ENCODE measurements at places on chromosomes 7 and 10.

DNA sequence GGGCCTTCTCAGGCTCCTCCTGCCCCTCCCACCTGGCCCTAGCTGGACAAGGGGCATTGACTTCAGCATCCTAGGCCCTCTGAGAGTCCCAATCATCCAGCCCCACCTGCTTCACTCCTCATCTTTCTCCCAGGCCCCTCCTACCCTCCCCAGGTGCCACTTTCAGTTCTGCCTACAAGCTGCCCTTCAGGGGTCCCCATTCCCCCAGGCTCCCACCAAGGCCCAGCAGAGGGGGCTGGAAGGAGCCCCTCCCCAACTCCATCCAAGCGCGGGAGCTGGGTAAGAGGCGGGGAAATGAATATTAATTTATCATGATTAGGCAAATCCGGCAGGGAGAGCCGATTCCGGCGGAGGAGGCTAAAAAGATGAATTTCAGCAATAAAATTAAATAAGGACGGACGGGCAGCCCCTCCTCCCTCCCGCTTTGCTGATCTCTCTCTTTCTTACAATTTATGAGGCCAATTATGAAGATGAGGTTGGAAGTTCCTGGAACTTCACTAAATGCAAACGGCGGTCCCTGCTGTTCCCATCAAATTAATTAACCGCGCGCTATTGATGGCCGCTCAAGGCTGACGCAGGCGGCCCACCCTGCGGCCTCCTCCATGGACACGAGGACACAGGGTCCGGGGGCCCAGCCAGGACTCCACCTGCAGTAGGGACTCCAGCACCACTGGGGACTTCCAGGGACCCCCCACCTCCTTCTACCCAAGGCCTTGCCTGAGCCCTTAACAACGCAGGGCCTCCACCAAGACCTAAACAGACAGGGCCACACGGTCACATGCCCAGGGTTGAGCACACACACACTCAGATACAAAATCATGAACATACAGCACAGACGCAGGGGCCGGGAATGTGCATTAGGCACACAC is 13.9 kb downstream of the POLL start:
- no peak for DNase-seq

GRCh38 chr7:30916255-30916654 is 4.6 kb downstream of the AQP1 start:
- no peak for DNase-seq

DNA sequence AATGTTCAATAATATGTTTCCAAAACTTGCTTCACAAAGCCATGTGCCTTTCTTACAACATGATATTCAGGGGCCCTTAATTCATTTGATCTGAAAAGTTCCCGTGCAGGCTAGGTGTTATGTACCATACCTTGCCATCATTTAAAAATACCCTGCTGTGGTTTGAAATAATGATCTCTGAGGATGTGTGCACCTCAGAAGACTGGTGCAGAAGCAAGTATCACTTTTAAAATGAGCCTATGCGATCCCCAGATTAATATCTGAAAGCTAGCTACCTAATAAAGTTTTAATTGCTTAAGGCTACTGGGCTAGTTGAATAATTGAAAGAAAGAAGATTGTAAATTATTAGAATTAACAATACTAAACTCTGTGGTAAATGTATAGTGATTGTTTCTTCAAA is 262.4 kb downstream of the CDK14 start:
- no peak for DNase-seq

GRCh38 chr7:98387131-98387530 is 13.8 kb downstream of the BAIAP2L1 start:
- DNase-seq = no peak

DNA sequence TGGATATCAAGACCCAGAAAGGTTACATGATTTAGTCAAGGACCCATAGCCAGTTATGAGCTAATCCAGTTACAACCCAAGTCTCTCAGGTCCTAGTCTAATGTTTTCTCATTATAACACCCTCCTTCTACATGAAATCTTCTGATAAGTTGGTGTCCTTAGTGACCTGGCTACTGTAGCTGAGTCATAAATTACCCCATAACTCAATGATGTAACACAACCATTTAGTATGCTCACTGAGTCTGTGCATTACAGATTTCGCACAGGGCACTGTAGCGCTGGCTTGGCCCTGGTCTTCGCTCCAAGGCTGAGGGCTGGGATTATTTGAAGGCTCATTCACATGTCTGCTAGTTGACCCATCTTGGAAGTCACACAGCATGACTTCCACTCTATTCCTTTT is 36.0 kb upstream of the GLCCI1 start:
- DNase-seq = no peak

GRCh38 chr10:84155521-84155920 is 16.2 kb downstream of the GHITM start:
- DNase-seq = no peak

DNA sequence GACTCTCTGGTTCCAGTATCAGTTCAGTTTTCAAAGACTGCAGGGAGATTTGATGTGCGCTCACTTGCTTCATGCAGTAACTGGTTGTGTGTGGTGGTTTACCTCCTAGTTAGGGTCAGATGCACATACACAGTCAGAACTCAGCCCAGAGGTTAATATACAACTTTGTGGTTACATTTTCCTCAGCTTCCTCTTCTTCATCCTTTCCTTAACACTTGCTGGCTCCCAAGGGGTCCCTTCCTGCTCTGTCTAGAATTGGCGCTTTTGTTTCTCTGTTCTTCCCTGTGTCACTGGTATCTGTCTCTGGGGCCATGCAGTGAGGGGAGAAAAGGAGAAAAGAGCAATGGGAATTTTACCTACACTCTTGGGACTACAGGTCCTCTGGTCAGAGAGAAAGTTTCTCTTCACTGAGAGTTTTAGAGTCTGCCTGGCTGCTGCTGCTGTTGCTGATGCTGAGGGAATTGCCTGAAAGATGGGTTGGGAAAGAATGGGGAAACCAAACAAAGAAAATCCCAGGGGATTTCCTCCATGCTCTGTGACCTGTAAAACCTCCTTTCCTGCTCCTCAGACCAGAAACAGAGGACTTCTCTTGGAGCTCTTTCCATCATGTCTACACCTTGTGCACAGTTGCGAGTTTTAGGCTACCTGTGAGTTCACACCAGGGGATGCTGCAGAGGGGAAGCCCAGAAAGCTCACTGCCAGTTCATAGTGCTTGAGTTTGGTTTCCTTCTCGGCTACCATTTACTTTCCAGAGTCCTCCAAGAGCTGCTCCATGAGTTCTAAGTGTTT is 74.6 kb downstream of the WDFY4 start:
- no peak for DNase-seq

DNA sequence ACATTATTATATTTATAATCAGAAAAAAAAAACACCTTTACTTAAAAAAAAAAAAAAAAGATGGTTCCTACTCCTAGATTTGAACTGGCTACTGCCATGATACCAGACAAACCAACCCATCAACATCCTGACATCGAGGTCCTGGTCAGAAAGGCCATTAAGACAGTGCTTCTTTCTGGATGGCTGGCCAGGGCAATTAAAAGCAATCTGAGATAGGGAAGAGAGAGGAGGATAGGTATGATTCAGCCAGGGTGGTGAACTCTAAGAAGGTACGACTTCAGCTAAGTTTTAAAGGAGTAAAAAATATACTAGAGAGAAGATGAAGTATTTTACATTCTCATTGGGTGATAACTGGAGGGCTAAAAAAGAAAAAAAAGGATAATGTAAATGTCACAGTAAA is 139.0 kb downstream of the DOCK4 start:
- DNase-seq = no peak

DNA sequence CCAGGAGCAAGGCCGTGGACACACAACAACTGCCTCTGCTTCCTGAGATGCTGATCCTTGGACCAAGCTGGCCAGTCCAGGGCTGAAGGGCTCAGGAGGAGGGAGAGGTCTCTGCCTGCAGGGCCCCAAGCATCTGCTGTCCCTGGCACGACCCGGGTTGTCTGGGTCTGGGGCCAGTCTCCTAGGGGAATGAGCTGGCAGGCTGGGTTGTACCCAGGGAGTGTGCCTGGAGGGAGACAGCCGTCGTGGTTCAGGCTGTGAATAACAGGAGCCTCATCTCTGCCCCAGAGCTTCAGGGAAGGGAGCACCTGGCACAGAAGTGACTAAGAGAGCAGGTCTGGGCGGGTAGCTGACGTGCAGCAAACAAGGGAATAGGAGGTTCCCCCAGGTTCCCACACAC is 17.9 kb upstream of the SERPINE1 start:
- no peak for DNase-seq

DNA sequence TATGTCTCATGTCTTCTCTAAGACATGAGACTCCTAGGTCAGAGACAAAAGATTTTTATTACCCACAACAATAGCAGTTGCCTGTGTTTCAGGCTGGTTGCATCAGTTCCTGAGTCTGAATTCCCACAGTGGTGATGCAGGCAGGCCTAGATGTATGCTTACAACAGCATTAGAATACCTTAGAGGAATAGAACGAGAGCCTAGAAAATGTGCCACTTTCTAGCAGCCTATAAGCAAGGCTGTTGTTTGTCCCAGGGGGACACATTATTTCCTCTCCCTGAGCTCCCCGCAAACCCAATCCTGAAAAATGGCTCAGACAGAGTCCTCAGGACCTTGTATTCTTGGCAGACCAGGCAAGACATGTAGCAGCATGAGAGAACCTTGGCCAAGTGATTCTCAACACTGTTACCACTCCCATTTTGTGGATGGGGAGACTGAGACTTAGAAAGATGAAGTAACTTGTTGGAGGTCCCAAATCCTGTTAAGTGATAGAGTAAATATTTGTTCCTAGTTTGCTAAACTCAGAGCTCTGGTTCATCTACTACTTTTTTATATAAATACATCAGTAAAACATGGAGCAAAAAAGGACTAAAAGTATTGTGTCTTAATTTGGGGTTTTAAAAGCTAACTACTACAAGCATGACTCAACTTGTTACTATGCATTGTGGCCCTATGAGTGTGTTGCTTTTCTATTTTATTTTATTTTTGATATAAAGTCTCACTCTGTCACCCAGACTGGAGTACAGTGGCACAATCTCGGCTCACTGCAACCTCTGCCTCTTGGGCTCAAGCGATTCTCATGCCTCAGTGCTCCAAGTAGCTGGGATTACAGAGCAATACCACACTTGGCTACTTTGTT is 14.2 kb downstream of the VTI1A start:
- no peak for DNase-seq

- DNase-seq = no peak
Measured at GRCh38 chr10:126324826-126325225, 63.5 kb downstream of the ADAM12 start.

DNA sequence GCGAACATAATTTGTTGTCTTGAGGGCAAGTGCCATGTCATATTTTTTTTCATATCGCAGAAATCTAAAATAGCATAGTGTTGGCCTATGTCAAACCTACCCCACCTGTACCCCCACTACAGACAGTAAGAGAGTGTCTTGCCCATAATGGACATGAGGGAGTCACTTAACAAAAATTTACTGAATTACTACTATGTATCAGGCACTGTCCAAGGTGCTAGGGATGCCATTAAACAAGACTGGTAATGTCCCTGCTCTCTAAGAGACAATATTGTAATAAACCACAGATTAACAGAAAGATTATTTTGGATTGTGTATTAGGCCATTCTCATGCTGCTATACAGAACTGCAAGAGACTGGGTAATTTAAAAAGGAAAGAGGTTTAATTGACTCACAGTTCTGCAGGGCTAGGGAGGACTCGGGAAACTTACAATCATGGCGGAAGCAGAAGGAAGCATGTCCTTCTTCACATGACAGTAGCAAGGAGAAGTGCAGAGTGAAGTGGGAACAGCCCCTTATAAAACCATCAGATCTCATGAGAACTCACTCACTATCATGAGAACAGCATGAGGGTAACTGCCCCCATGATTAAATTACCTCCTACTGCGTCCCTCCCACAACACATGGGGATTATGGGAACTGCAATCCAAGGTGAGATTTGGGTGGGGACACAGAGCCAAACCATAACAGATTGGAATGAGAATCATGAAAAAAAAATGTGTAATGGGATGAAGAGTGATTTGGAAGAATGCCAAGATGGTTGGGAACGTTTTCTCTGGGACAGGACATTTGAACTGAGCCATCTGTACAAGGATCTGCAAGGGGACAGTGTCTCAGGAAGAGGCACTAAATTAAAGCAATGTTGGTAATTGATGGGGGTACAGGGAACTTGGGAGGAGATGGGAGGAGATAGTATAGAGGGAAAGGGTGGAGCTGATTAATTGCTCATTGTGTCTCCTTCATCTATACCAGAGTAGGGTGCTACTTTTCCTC is 108.5 kb downstream of the FAM107B start:
- no peak for DNase-seq

GRCh38 chr10:100518761-100519241 is 860 bp downstream of the SEC31B start:
- DNase-seq = peak; percentile 56

DNA sequence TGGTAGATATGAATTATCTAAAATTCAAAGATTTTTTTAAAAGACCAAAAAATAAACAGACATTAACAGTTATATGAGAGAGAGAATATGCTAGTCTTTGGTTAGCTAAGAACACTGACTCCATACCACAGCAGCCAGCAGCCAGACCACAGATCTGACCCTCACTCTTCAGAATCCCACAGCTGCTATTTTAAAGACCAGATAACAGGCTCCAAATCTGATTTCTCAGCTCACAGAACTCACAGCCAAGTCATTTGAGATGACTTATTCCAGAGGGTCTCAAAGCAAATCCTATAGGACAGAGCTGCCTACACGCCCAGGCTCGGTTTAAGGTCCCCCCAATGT is 20.4 kb downstream of the NUDCD3 start:
- DNase-seq = no peak

- no peak for DNase-seq
Measured at GRCh38 chr10:52517012-52517411, 202.9 kb downstream of the DKK1 start.

DNA sequence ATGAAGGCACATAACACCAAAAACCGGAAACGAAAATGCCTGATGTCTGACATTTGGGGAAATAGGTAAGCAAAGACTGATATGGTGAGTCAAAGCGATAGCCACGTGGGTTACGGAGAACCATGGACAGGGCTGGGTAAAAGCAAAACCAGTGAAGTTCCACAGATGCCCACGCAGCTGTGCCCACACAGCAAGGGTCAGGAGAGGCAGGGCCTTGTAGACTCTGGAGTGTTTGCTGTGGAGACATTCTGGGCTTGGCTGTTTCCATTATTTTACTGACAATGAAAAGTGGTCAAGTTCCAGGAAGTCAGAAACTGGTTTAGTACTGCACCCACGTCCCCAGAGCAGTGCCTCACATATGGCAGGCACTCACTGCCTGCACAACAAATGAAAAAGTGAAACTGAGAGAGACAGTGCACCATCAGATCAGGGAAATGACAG is 148.7 kb downstream of the ZMYND11 start:
- DNase-seq = no peak

GRCh38 chr10:97179731-97180362 is 5.9 kb downstream of the SLIT1 start:
- peak; percentile 44 for DNase-seq

GRCh38 chr10:103451831-103452505 is at the start of gene CALHM2:
TSS of gene CALHM2 (minus strand) at chr10:103452370. CDS start at chr10:103449941, 2,429 bp downstream.
- peak; percentile 52 for DNase-seq

- DNase-seq = no peak
Measured at GRCh38 chr7:63031838-63032436, 966.7 kb upstream of the ZNF722 start.

All from C1 segment of cervical spinal cord (tissue), 14 donors.